ENCODE measurements at places on chromosomes 16 and 17.

DNA sequence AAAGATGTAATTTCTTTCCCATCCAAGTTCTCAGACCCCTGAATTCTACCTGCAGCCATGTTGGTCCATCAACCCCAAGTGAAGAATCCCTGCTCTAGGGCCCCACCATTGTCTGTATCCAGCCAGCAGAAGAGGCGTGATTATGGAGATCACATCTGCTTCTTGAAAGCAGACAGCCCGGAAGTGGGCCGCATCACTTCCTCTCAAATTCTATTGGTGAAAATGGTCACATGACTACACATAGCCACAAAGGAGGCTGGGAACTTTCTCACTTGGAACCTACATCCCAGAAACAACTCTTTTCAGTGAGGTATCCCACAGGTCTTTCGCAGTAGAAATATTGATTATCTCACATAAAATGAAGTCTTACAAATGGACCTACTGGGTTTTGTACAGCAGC lies 40.1 kb downstream of the IL4R start:
- DNase-seq, result no peak

DNA sequence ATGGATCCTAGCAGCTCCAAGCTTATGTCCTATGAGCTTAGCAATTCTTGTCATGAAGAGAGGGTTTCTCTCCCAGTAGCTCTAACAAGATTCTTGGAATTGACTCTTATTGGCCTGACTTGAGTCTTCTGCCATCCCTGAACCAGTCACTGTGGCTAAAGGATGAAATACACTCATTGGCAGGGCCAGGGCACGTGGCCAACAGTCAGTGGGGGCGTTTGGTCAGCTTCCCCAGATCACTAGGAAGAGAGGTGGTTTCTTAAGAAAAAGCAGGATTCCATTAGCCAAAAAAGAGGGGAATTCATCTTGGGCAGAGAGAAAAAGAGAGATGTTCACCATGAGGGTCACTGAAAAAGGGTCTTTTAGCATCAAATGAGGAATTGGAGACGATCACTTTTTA lies 363.2 kb downstream of the SNX29 start:
- DNase-seq, result no peak

DNA sequence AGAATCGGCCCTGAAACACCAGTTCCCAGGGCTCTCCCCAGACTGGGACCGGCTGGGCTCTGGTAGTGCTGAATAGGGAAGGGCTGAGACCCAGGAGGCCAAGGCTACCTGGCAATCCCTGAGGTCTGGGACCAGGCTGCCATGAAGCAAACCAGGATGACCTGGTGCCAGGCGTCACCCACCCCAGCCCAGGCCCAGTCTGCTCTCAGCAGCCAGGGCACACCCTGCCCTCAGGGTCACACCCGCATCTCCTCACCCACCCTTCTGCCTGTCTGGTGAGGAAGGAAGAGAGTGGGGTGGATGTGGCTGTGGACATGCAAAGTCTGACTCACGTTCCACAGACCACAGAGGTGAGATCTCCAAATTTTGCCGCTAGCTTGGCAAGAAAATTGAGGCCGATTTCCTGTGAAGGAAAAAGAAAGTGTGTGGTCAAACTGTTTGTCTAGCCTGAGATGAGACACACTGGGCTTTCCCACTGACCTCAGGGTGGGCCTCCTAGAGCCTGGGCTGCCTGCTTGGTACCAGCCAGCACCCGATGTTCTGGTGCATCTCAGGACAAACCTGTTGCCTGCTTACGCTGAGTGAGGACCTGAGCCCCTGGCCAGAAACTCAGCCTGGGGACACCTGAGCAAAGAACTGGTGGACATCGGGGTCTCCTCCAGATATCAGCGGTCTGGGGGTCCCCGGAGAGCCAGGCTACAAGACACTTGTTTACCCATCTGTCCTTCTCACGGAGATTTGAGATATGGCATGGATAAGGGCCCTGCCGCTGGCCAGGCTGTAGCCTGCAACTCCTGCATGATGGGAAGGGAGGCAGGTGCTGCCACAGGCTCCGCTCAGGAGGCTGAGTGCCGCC lies 6.3 kb upstream of the RAB37 start:
- no peak for DNase-seq

GRCh38 chr17:51857052-51857597 lies 301.4 kb downstream of the CA10 start:
- DNase-seq, result no peak

Data from activated CD4-positive, alpha-beta T cell treated with anti-CD3 and anti-CD28 coated beads, Interleukin-2, amount 50 U/mL, for 24 hours (primary cell).